ENCODE measurements at places on chromosomes 7 and 10.

DNA sequence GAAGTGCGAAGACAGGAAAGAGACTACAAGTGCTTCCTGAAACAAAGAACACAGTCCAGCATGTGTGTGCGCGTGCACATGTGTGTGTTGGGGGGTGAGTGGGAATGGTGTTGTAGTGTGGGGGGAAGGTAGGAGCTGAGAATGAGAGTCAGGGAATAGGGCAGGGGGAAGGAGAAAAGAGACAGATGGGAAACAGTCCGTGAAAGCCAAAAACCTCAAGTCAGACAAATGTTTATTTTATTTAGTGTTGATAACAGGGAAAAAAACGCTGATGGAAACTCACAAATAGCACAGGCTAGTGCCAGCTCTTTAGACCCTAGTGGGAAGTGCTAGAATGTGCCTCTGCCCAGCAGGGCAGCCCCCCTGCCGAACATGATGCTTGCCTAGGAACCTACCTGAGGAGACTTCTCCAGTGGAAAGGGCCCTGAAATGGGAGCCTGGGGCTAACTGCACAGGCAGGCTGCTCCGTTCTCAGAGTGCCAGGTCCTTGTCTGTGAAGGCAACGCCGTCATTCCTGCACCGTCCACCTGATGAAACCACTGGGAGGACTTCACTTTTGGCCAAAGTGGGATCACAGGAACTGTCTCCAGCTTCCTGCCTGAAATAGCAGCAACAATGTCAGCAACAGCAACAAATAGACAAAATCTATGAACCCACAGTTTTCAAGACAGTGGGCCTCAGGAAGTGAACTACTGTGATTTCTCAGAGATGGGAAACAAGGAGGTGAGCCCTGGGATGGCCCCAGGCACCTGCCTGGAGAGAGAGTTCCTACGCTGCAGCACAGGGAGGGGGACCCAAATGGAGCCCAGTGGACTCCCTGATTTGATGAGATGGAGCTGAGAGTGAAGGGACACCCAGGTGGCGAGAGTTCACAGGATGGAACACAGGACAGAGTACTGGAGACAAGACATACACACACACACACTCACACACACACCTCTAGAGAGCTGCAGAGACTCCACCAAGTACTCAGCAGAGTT lies 379.7 kb downstream of the RPS24 start:
- no peak for DNase-seq

- DNase-seq = no peak
These were observed 53.9 kb upstream of the RAB18 start for GRCh38 chr10:27450225-27450624.

DNA sequence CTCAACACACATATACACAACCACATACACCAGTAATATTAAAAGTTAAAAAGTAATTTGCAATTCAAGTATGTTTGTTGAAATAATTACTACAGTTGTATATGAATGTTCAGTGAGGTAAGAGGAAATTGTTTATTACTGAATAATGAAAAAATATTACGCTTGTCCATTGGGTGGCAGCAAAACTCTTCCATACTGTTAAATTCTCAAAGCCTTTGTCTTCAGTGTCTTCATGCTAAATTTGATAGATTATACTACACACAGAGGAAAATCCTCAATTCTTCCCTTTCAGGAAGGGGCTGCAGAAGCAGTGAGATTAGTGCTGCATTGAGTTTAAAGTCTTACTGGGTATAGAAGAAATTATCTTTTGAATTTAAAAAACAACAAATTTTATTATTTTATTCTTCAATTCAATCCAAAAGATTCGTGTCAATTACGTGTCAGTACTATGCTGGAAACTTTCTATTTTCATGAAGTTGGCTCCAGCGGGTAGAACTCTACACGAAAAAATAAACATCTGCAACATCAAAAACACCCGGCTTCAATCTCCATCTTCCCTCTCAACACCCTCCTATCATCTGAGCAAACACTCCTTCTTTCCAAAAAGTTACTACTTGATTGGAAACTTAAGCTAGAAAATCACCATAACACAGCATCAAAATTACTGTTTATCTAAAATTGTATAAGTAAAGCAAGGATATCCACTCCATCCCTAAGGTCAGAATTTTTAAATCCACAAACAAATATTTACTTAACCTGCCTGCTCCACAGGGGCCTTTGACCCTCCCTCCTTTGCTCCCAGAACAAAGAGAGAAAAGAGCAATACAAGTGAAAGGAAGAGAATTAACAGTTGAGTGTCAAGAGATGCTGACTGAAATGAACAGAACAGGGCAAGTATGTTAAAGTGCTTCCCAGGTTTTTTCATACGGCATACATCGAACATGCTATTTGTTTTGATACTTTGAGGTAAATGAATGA lies 37.0 kb upstream of the TES start:
- peak; percentile 77 for DNase-seq

DNA sequence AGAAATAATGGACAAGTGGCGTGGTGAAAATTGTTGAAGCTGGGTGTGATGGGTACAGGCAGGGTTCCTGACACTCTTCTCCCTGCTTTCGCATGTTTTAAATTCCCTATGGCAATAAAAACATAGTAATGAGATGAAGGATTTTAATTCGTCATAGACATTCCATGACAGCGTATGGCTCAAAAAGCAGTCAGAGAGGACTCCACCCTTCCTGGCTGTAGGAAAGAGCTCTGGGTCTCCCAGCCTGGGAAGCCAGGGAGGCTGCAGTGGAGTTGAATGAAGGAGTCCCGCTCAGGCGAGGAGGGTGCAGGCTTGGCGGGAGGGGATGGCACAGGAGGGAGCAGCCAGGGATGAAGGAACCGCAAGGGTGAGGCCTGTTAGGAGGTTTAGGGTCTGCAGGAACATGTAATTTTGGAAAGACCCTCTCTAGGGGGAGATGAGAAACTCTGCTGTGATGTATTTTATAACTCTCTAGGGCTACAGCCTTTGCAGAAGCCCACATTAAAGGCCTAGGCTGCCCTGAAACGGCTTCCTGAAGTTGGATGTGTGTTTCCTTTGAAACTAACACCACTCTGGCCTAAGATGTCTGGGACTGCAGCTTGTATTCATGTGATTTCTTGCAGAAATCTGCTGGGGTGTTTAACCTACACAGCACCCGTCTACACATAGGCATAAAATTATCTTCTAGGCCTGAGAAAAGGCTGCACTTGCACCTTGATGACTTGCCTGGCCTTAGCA lies 7.6 kb upstream of the LARP4B start:
- no peak for DNase-seq

DNA sequence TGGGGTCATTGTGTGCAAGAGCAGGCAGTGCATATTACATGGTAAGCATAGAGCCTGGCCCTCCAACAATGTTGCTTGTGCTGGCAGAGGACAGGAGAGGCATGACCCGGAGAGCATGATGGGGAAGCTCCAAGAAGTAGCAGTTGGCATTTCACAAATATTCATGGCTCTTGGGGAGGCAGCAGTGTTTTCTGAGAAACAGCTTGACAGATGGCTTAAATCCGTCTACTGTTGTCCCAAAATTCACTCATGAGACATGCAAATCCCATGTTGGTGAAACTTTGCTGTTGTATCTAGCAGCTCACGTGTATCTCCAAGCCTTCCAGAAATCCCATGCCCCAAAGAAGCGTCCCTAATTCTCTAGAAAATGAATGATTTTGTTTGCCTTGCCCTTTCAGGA lies 487.0 kb downstream of the SORCS3 start:
- DNase-seq = no peak

- DNase-seq = peak; percentile 43
These were observed 596.4 kb upstream of the GHITM start for GRCh38 chr10:83542774-83543411.

- DNase-seq = no peak
These were observed 262.8 kb downstream of the BBS9 start for GRCh38 chr7:33392148-33392547.

- DNase-seq = peak; percentile 61
These were observed 3.4 kb downstream of the KLF6 start for GRCh38 chr10:3781468-3782145.

- DNase-seq = no peak
These were observed 8.0 kb downstream of the SMARCD3 start for GRCh38 chr7:151240536-151240935.

GRCh38 chr7:103854611-103855010 lies 134.8 kb downstream of the RELN start:
- no peak for DNase-seq

DNA sequence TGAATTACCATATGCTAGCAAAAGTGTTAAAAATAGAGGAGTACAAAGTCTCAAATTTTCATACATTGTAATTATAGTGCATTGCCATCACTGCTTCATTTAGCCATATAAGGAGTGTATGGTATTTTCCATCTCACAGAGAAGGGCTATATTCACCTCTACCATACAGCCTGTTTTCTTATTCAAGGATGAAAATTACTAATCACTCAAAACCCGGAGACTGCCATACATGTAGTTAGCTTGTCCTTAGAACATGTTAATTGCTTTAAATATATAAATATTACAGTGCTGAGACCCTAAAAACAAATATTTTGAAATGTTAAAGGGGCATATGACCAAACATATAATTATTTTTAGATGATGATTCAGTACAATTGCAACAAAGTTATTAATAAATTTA lies 49.4 kb downstream of the CPEB3 start:
- DNase-seq = no peak

DNA sequence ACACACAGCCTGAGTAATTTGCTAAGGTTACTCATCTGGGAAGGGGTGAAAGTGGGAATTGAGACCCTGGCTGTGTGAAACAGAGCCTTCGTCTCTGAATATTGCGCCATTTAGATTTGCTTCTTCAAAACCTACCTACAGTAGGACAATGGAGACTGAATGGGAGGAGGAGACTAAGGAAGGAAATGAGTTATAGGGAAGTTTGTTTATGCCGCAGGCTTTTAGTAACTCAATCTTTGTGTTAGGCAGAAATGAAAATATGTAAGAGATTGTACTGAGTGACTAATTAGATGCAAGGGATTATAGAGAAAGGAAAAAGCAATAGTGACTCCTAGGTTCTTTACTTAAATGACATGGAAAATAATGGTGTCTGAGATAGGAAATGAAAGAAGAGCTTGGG lies 80.2 kb downstream of the KCND2 start:
- DNase-seq = no peak

DNA sequence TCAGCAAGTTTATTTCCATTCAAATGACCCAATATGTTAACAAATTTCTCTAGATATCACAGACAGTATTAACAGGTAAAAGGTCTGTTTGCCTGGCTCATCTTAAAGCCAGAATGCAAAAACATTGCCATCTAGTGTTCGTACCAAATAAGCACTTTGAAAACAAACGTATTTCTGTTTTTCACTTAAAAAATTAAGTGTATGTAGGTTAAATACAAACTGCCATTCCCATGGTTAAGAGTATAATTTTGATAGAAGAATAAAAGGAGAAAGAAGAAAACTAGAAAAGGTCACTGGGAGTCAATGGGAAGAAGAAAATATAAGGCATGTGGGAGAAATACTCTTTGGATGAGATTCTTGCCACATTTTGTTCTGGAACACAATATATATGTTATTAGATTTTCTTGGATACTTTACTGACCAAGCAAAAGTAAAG lies 51.0 kb downstream of the ORC5 start:
- peak; percentile 55 for DNase-seq

- no peak for DNase-seq
These were observed 52.9 kb downstream of the ELMO1 start for GRCh38 chr7:37395618-37396259.

DNA sequence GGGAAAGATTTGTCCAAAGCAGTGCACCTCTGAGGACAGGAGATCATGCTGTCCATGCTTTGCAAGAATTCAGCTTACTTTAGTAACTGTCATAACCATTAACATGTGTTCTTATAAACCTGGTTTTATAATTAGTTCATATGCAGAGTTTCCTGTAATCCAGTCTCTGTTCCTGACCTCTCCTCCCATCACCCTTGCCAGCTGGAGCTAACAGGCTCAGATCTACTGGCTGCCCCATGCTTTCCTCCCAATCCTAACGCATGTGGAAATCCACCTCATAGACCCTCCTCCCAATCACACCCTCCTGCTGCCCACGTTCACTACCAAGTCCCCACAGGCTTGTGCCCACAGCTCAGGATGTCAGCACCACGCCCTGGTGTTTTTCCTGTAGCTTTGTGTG lies 45.3 kb upstream of the PFKP start:
- DNase-seq = no peak

GRCh38 chr10:132515811-132516726 lies 21.5 kb upstream of the INPP5A start:
- no peak for DNase-seq

DNA sequence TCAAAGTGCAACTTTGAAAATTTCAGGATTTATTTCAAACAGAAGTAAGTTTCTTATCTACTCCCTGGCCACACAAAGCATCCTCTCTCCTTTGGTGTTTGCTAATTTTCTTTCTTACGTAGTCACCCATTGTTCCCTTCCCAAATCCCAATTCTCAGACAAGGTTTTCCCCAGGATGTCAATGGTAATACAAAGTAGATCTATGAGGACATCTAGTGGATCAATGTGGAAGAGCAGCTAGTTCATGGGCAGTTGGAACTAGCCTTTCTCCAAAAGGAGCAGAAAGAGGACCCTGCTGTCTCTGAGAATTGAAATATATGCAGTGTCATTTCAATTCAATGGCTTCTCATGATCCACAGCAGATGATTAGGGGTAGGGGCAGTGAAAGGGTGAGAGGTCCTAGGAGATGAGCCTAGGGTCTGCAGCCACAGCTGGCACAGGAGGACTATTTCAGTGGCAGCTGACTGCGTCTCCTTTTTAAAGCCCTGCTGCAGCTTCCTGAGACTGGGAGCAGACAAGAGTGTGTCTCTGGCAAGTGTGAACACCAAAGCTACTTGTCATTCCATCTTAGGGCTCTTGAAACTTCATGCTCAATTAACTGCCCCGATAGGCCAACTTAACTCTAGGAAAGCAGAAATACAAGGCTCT lies 632.6 kb downstream of the KCNMA1 start:
- DNase-seq = peak; percentile 60

GRCh38 chr7:54360075-54360840 lies 181.9 kb upstream of the VSTM2A start:
- DNase-seq = no peak

DNA sequence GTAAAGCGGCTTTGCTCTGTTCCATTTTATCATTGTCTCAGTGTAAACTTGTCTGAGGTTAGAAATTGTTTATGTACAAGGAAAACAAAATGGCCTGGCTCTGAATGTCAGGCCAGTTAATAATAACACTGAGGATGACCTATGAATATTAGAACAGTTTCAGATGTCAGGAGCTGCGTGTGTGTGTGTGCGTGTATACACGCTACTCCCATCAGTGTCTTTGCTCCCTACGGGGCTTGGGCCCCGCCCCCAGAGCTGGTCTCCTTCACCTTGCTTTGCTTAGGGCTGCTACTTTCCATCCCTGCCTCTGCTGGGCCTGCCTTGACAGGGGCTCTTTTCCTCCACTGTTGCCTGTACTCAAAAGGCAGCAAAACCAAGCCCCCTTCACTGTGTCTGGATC lies 142.3 kb upstream of the BET1 start:
- peak; percentile 61 for DNase-seq

- DNase-seq = no peak
These were observed 133.5 kb upstream of the FEZF1 start for GRCh38 chr7:122438006-122438405.

DNA sequence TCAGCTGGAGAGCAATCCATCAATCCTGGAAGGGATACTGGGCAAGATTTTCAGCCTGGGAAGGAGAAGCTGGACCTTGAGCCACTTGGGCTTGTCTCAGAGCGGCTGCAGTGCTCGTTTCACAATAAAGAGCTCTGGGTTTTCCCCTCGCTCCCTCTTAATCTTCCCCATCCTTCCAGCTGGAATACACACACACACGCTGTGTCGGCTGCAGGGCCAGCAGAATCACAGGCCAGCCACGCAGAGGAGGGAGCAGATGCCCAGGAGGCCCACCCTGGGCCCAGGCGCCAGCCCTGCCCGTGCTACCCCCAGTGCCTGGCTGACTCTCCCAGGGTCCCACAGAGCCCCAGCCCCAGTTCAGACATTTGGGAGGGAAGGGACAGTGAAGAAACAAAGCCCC lies 255.1 kb downstream of the TNS3 start:
- peak; percentile 64 for DNase-seq

GRCh38 chr10:28291881-28292297 lies 11.0 kb downstream of the MPP7 start:
- peak; percentile 82 for DNase-seq
